ENCODE measurements at places on chromosomes 5 and 9.

- DNase-seq: no peak
Observed at GRCh38 chr9:14054096-14054495, 259.8 kb downstream of the NFIB start.

DNA sequence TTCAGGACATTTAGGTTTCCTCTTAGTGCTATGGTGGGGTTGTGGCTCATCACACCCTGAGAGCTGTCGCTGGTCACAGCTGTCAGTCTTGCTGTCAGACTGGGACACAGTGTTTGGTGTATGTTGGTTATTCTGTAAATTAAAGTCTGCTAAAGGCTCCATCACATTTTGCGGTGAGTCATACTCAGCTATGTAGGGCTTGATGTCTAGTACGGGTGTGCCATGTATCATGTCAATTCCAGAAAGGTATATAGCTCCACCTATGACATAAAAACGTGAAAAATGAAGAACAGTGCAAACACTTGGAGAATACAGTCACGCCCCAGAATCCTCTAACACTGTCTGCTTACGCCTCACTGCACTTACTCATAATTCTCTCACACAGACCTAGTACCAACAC lies 11.9 kb downstream of the TRMO start:
- DNase-seq: no peak

- no peak for DNase-seq
Observed at GRCh38 chr5:82882316-82882715, 194.9 kb downstream of the TMEM167A start.

- DNase-seq: no peak
Observed at GRCh38 chr9:134922932-134923240, 5.2 kb upstream of the FCN1 start.

GRCh38 chr9:120904061-120904977 lies 22.3 kb downstream of the TRAF1 start:
- DNase-seq: peak; percentile 46

DNA sequence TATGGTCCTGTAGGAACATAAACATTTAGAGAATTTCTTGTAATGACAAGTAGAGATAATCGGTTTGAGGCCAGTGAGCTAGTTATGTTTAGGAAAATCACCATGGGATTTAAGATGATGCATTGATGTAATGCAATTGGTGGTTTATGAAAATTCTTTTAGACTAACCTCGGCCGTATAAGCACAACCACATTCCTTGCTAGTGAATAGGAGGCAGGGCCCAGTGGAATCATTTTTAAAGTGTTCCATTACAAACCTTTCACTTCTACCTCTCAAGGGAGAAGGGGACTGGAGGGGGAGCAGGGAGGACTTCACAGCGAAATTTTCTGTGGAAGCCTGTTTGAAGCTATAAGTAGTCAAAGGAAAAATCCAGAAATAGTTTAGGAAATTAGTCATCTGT lies 71.8 kb upstream of the NFIL3 start:
- no peak for DNase-seq

GRCh38 chr9:21434202-21435014 lies 5.8 kb upstream of the IFNA1 start:
- peak; percentile 51 for DNase-seq

GRCh38 chr5:159877894-159878448 lies 38.3 kb upstream of the ADRA1B start:
- DNase-seq: no peak

- DNase-seq: no peak
Observed at GRCh38 chr5:107705402-107706014, 34.8 kb upstream of the EFNA5 start.

GRCh38 chr5:398475-399295 lies 44.3 kb upstream of the EXOC3 start:
- no peak for DNase-seq

DNA sequence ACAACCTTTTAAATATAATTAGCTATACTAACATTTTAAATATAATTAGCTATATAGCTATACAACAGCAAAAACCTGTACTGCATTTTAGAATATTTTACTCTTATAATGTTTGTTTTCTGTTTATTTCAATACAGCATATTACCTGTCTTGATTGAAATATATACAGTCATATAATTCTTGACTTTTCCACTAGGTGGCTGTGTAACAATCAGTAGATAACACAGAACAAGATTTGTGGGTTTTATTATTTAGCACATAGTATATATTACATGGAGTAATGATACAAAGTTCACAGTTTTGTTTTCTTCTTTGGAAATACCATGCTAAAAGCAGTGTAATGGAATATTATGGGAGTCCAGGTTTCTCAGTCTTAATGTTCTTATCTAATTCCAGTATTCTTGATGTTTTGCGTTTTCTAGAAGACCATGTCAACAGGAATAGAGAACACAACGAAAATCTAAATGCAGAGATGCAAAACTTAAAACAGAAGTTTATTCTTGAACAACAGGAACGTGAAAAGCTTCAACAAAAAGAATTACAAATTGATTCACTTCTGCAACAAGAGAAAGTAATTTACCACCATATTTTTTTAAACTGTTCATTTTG lies 13.3 kb downstream of the HMMR start:
- DNase-seq: no peak

Data from activated naive CD4-positive, alpha-beta T cell treated with anti-CD3 and anti-CD28 coated beads, Interleukin-2, amount 50 U/mL, for 16 hours (primary cell).